ENCODE measurements at places on chromosomes 1 and 21. TPM values are rescaled to one million over a fixed set of nuclear protein-coding genes. Genes with fewer than 3 reads are reported as not detected.
A peak's percentile ranks its signal among the peaks of the same experiment; 100 is the strongest.

The OR2T29 gene
- not detected for total RNA-seq

The FAM163A gene
- not detected for total RNA-seq

The DCST1 gene
- total RNA-seq = not detected

DNA sequence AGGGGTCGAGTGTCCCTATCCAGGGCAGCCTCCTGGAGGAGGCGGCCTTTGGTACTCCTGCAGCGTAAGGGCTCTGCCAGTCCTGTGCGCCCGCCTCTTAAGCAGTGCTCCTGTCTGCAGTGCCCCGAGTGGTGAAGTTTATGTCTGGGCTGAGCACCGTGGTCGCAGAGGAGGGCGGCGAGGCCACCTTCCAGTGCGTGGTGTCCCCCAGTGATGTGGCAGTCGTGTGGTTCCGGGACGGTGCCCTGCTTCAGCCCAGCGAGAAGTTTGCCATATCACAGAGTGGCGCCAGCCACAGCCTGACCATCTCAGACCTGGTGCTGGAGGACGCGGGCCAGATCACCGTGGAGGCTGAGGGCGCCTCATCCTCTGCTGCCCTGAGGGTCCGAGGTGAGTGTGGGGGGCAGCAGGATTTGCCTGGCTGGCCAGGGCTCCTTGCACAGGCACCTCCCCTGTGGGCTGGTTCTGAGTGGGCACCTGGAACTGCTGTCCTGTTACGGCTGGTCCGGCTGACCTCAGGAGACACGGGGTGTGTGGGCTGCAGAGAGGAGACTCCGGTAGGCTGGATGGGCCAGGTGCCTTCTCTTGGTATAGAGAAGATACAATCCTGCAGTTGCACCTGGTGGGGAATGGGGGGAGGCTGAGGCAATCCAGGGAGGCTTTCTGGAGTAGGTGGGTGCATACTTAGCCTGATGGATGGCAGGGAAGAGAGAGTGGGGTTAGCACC, 66.8 kb downstream of the OBSCN start:
- peak overlapping the region; percentile 60 for H3K4me3 ChIP-seq
- DNase-seq = no peak
- peaks cover 6% of the 10 kb centered on the region for H3K36me3 ChIP-seq
- H3K27ac ChIP-seq = no peak overlapping the region
- peaks cover 17% of the 10 kb centered on the region for H3K4me1 ChIP-seq
- no peaks in the 10 kb centered on the region for H3K27me3 ChIP-seq

DNA sequence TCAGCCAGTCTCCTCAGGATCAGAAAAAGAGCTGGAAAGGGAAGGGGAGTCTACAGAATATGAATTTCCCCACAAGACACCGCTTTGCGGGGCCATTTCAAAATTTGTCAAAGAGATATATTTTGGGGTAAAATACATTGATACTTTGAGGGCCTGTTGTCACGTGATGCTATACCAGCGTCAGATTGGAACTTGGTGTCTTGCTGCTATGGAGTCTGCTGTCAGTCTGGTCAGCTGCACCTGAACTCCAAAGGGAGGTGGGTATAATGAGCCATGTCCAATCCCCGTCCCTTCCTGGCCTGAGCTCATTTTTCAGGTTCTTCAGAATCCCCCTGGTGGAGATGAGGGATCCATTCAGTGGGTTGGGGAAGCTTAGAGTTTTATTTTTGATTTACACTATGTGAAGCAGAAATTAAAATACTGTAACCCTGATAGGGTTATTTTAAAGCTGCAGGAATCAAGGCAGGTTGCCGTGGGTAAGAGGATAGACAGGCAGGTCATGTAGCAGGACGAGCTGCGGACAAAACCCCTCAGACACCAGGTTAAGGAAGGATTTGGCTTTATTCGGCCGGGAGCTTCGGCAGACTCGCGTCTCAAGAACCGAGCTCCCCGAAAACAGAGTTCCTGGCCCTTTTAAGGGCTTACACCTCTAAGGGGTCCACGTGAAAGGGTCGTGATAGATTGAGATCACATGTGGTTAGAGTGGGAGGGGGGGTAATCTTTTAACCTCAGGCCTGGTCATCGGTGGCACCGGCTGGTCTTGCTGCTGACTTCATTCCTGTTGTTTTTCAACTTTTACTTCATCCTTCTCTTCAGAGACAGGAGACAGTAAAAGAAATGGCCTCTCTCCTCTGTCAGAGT, 2.2 kb upstream of the POFUT2 start:
- no peak overlapping the region for H3K4me3 ChIP-seq
- peaks cover 9% of the 10 kb centered on the region for H3K36me3 ChIP-seq
- no peak overlapping the region for H3K27ac ChIP-seq
- DNase-seq = no peak
- H3K27me3 ChIP-seq = no peaks in the 10 kb centered on the region

- H3K4me3 ChIP-seq = no peak overlapping the region
- no peak for DNase-seq
- H3K4me1 ChIP-seq = no peaks in the 10 kb centered on the region
- H3K27ac ChIP-seq = no peak overlapping the region
- H3K27me3 ChIP-seq = no peaks in the 10 kb centered on the region
- no peaks in the 10 kb centered on the region for H3K36me3 ChIP-seq
These were observed 149.2 kb upstream of the FOXD3 start for GRCh38 chr1:63173161-63173560.

The FCGR3B gene
- 59.2 TPM for total RNA-seq

Data from upper lobe of left lung (tissue), 6 donors.